ENCODE measurements at places on chromosomes 11 and 22. TPM values are rescaled to one million over a fixed set of nuclear protein-coding genes. Genes with fewer than 3 reads are reported as not detected.

DNA sequence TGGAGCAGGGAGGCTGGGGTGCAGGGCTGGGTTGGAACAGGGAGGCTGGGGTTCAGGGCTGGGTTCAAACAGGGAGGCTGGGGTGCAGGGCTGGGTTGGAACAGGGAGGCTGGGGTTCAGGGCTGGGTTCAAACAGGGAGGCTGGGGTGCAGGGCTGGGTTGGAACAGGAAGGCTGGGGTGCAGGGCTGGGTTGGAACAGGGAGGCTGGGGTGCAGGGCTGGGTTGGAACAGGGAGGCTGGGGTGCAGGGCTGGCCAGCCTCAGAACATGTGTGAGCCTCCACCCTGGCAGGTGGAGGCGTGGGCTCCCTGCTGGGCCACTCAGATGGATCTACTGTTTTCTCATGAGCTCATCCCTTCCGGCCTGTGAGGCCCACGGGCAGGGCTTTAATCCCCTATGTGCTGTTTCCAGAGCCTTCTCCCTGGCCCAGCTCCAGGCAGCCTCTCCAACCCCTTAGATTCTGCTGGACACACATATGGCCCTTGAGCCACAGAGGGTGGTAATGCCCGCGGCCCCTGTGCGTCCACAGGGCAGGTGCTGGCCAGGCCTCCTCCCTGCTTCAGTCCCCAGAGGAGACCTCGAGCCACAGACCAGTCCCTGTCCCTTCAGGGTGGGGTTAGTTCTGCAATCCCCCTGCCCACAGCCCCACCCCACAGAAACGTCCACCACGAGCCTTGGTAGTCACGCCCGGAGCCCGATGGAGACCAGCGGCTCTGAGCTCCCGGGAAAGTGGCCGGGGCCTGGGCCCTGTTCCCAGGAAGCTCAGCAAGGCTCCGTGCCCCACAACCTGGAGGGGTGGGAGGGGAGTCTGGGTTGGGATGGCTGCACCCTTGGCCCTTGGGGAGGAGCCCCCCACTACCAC lies 197.9 kb downstream of the BRD1 start:
- DNase-seq = no peak

GRCh38 chr11:45365961-45366618 lies 79.9 kb upstream of the SYT13 start:
- no peak for DNase-seq

DNA sequence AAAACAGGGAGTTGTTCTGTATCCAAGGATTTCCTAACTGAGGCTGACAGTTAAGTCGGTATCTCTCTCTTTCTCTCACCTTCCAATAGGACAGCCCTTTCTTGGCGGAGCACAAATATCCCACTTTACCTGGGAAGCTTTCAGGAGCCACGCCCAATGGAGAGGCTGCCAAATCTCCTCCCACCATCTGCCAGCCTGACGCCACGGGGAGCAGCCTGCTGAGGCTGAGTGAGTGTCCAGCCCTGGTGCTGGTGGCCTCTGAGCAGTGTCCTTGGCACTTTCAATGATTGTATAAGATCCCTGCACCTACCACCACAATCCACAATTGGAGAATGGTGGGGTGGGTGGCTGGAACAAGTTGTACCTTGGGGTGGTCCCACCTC lies 33.7 kb downstream of the CYB5R2 start:
- DNase-seq = no peak

Gene SLC5A12
- total RNA-seq = not detected

Measured in glomerular endothelial cell (primary cell).